ENCODE measurements at places on chromosomes 5 and 9.

GRCh38 chr5:83265318-83265717 lies 188.0 kb downstream of the XRCC4 start:
- no peak for DNase-seq

GRCh38 chr9:17521100-17521855 lies 57.6 kb upstream of the SH3GL2 start:
- no peak for DNase-seq

GRCh38 chr5:114952876-114953275 lies 216.8 kb downstream of the TRIM36 start:
- no peak for DNase-seq

- DNase-seq: no peak
These were observed 794.4 kb upstream of the ACO1 start for GRCh38 chr9:31590091-31590490.

DNA sequence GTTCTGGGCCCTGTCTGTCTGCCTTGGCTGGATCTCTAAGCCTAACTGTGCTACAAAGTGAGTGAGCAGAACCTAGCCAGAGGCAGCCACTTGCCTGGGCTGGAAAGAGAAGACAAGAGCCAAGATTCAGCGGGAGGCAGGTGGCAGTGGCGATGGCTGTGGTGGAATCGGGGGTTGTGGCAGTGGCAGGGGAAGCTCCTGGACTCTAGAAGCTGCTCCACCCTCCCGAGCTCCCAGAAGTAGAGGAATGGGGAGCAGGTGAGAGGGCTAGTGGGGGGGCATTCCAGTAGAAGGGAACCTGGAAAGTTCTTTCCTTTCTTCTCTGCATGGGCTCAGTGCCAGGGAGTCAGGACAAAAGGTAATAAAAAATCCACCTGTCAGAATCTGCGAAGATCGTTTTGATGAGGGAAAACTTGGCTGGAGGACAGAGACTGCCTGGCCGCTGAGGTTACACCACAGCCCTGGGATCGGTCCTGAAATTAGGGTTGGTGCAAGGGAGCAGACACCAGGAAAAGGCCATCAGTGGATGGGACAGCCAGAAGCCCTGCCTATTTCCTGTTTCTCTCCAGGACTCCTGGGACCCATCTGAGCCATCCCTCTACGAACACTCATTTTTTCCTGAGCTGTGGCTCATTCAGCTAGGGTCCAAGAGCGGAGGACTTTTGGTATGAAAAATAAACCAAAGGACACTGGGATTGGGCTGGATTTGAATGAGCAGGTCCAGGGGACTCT lies 1.6 kb downstream of the CRAT start:
- DNase-seq: no peak

DNA sequence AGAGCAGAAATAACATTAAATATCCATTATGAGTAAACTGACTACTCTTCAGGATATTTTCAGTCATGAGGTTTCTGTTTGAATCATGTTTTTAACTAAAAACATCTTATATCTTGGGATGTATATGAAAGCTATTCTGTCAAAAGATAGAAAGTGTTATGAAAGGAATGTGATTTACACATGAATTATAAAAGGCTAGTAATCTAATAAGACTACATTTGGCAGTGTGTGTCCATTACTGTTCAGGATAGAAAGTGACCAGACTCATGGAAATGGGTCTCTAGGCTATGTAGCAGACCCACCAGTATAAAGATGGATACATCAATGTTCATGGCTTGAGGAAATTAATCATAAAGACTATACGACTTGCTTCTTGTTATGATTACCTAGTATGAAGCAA lies 1328.2 kb upstream of the NUDT12 start:
- DNase-seq: no peak

- DNase-seq: no peak
These were observed 4.8 kb upstream of the CHD1 start for GRCh38 chr5:98933445-98934072.

Data from anterior cingulate cortex (tissue), 58 donors.